HCT116 (cell line): ENCODE measurements at places on chromosomes 4 and X.

GRCh38 chr4:140300271-140300970, 73.0 kb upstream of the SCOC start:
- DNase-seq: peak; percentile 74

- no peak for DNase-seq
Observed at GRCh38 chr4:5552451-5552850, 155.9 kb downstream of the EVC2 start.

DNA sequence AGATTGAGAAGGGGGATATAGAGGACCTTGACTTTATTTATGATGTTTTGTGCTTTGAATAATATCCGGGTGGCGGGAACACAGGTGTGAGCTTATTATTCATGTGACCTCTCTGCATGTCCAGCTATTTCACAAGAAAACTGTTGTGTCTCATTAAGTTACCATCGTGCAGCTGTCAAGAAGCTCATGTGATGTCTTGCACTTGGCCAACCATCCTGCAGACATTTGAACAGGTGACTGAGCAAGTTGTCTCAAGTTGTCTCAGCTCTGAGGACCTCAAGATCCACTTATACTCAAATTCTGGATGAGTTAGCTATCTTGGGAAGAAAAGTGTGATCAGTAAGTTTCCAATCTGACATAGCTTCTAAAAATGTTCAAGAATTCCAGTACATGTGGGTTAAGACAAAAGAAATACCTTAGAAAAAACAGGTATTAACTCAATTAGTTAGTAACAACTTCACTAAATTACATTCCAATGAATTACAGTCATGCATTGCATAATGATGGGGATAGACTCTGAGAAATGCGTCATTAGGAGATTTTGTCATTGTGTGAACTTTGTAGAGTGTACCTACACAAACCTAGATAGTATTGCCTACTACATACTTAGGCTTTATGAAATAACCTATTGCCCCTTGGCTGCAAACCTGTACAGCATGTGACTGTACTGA, 462.2 kb downstream of the INPP4B start:
- DNase-seq: no peak

DNA sequence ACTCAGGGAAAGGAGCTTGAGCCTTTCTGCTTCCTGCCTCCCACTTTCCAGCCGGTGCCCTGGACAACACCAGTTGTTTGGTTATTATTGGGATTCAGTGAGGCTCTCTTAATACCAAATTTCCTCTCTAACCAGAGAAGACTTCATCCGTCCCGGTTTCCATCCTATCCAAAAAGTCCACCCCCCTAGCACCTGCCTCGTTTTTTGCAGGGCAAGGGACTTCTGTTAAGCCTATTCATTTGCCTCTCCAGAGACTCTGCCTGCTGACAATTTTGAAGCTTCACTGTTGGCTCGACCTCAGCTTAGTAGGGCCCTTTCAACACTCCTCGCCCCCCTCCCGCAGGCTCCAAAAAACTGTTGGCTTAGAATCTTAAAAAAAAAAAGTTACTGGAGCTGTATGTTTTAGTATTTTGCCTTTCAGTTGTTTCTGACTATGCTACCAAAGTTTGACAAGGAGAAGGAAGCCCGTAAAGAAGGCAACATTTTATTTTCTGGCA, 779 bp upstream of the PRSS12 start:
- no peak for DNase-seq

DNA sequence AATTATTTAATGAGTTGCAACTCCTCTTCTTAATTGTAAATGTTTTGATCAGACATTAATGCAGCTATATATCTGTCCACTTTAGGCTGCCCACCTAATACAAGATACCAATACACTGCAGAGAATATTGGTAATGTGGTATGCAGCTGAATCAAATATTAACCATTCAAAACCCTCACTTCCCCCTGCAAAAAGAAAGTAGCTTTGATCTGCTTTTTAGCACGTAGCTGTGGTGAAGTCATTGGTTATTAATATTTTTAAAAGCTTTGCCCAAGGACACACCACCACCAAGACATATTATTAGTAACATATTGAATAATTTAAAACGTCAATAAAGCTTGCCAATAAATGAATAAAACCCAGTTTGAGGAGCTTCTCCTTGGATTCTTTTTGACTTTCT, 28.6 kb upstream of the CYP2U1 start:
- no peak for DNase-seq

- DNase-seq: no peak
Observed at GRCh38 chr4:82491251-82491960, 61.0 kb downstream of the ENOPH1 start.
